Vagina (tissue), 2 donors: ENCODE measurements at places on chromosomes 5 and 9. TPM values are rescaled to one million over a fixed set of nuclear protein-coding genes. Genes with fewer than 3 reads are reported as not detected.

Gene SPATA6L
- total RNA-seq = 3.9 TPM

Gene NELFB
- 44.0 TPM for total RNA-seq

Gene SCGB3A2
- not detected for total RNA-seq

Gene GRAMD2B
- total RNA-seq = 76.9 TPM

Gene QRFP
- total RNA-seq = not detected

Gene AGXT2
- not detected for total RNA-seq

Gene POU5F2
- 3.2 TPM for total RNA-seq

Gene STPG3
- total RNA-seq = not detected

Gene PCDHB10
- 3.2 TPM for total RNA-seq

Gene ADAMTS6
- total RNA-seq = 1.5 TPM

Gene TMEM232
- total RNA-seq = 4.2 TPM

Gene CRHBP
- 5.9 TPM for total RNA-seq

Gene SPRY4
- 13.5 TPM for total RNA-seq

Gene IL4
- not detected for total RNA-seq

Gene TMEM252
- total RNA-seq = not detected

Gene FOXD4
- total RNA-seq = not detected

Gene ARL14EPL
- total RNA-seq = not detected

Gene FBP2
- not detected for total RNA-seq

Gene LCN12
- total RNA-seq = not detected

Gene KIAA0825
- 2.5 TPM for total RNA-seq

Gene GGTA1
- total RNA-seq = 18.4 TPM
